ENCODE measurements at places on chromosomes 7 and 10.

DNA sequence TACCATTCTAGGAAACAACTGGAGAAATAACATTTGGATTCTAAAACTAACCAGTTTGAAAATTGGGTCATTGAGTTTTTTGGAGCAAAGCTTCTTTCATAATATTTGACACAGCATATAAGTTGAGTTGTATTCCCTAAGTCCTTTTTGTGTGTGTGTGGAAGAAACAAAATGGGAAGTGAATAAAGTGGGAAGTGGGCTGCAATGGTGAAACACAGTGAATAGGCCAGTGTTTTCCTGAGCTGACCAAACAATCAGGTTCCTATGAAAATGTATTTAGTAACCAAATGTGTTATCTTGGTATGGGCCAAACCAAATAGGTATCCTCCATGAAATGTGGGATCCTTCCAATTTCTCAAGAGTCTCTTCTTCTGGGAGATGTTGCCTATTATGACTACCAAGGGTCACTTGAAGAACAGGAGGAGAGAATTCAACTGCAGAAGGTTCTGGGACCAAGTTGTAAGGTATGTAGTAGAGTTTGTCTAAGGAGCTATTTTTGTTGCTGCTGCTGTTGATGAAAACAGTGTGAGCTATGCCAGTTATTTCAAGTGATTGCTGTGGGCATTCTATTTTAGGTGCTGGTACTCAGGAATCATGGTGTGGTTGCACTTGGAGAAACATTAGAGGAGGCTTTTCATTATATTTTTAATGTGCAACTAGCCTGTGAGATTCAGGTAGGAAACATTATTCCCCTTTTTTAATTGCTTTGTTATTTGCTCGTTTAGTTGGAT is 88.3 kb upstream of the MXI1 start:
- DNase-seq, result no peak

- peak; percentile 81 for DNase-seq
Observed at GRCh38 chr7:157690833-157691585, 354.2 kb downstream of the DNAJB6 start.

- no peak for DNase-seq
Observed at GRCh38 chr10:131419797-131420196, 108.3 kb upstream of the TCERG1L start.

GRCh38 chr10:10996966-10997620 is 20.6 kb upstream of the CELF2 start:
- DNase-seq, result no peak

GRCh38 chr7:150323682-150324372 is 482 bp upstream of the ACTR3C start:
- no peak for DNase-seq

DNA sequence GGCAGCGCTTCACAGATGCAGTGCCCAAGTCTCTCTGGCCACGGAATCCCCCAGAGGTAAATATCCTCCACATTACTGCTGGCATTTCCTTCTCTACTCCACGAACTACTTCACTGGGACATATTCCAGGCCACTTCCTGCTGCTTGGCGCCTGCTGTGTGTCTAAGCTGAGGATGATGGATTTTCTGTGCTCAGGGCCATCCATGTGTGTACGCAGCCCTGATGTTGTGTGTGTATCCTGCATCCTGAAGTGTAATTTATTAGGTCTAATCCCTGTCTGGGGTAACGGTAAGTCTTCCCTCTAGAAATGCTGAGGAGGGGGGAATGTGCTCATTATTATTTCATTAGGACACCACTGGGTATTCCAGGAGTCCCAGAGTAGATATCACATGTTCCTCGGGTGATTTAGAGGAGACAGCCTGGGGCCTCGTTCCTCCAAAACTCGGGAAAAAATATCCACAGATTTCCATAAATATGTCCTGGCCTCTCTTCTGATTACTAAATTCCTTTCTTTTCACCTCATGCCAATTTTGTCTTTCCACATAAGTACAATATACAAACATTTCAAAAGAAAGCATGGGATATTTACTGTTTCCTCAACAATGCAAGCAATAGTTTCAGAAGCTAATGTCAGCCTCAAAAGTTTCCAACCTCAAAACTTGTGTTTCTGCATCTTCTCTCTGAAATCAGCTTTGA is 25.5 kb upstream of the HABP2 start:
- DNase-seq, result no peak

DNA sequence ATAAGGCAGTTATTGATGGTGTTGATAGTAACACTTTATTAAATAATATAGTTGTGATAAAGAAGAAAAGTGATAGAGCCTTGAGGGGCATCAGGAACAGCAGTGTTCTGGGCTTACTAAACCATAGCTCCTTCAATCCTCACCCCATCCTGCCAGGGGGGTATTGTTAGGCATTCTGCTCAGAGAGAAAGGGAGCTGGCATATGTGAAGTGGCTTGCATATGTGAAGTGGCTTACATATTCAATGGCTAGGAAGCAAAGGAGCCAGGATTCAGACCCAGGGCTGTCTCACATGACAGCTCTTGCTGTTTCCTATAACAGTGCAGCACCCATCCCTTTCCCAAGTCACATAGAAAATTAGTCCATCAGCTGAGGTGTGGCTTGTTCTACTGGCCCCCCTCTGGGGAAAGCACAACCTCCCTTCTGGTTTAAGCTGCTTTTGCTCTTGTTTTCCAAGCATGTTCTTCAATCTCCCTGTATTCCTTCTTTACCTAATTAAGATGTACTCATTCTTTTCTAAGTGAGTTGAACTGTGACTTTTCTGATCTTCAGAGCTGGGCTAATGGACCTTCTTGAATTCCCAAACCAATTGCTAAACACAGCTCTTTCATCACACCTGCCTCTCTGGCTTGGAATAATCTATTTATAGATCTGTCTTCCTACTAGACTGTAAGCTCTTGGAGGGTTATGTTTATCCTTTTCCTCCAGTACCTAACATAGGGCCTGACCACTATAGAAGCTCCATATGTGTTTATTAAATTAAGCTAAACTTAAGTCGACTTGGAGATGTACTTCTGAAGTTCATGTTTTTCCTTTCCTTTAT is 108.7 kb upstream of the GLI3 start:
- DNase-seq, result no peak

GRCh38 chr10:73039635-73040034 is 57.0 kb downstream of the P4HA1 start:
- no peak for DNase-seq

GRCh38 chr7:69630292-69630691 is 32.0 kb downstream of the AUTS2 start:
- DNase-seq, result no peak

DNA sequence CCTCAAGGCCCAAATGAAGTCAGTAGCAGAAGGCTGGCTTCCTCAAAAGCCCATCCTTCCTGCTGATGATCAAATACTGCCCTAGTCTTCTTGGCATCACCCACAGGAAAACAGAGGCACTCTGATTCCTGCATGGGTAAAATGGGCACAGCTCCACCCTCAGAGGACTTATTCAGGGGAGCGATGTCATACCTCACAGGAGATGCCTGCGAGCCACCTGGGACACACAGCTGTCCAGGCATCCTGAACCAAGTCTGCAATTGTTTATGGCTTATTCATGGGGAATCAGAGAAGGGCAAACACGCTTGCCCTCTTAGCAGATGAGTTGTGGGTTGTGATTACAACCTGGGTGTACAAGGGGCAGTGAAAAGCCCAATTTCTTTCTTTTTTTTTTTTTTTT is 22.0 kb upstream of the LMTK2 start:
- DNase-seq, result no peak

- no peak for DNase-seq
Observed at GRCh38 chr10:58641095-58641531, 128.4 kb downstream of the BICC1 start.

GRCh38 chr7:25496476-25497368 is 268.4 kb upstream of the NPVF start:
- DNase-seq, result no peak

DNA sequence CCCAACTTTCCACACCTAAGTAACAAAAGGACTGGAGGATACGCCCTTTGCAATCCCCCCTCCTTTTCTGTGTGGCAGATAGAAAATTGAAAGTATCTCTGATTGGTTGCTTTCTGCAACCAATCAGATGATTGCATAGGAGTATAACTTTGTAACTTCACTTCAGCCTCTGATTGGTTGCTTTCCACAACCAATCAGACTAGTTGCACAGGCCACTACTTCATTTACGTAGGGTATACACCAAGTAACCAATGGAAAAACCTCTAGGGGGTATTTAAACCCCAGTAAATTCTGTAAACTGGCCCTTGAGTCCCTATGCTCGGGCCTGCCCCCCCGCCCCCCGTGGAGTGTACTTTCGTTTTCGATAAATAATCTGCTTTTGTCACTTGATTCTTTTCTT is 1080.4 kb downstream of the CNTNAP2 start:
- DNase-seq, result no peak

DNA sequence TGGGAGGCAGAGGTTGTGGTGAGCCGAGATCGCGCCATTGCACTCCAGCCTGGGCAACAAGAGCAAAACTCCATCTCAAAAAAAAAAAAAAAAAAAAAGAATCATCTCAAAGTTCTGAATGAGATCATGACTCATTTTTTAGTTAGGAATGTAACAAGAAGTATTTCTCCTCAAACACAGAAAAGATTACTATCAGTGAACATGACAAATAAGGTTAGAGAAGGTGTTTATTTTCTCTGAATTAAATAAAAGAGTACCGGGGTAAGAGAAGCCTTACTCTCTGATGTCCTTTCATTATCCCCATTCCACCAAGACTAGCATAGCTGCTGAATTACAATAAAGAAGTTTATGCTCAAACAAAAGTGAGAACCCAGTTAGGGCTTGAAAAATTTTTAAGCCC is 50.1 kb downstream of the IPMK start:
- DNase-seq, result no peak

DNA sequence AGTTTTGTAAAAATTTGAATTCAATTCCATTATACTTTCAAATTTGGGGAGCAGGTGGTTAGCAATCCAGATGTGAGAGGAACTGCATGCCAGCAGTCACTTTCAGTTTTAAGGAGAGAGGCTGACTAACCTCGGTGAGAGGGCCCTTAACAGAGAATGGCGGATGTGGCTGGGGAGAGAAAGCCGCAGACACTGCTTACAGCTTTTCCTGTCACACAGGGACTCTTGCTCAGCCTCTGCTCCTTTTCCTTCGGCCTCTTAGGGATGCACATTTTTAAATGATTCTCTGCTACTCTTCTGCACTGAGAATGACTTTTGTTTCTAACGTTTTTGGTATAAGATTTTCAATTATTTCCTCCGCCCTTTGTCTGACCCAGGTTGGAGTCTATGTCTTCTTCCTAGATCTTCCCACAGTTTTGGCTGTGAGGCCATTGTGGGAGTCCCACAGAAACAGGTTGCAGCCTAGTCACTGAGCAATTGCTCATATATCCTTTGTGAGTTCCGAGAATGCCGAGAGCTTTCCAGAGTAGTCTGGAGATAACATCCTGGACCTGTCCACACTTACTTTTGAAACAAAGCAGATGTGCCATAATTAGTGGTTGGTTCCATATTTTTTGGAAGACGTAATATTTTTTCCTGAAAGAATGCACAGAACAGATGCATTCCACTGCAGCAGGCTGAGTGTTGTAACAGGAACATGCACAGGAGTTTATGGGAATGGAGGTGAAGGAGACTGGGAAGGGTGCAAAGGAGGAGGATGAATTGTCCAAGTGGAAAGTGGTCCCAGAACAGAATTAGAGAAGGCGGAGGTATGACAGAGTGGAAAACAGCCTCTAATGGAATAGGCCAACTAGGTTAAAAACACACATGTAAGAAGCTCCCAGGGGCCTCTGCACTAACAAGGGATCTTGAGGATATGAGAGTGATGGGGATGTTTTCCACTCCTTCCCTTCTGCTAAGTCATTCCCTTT is 168.0 kb upstream of the ZNF32 start:
- DNase-seq, result no peak

DNA sequence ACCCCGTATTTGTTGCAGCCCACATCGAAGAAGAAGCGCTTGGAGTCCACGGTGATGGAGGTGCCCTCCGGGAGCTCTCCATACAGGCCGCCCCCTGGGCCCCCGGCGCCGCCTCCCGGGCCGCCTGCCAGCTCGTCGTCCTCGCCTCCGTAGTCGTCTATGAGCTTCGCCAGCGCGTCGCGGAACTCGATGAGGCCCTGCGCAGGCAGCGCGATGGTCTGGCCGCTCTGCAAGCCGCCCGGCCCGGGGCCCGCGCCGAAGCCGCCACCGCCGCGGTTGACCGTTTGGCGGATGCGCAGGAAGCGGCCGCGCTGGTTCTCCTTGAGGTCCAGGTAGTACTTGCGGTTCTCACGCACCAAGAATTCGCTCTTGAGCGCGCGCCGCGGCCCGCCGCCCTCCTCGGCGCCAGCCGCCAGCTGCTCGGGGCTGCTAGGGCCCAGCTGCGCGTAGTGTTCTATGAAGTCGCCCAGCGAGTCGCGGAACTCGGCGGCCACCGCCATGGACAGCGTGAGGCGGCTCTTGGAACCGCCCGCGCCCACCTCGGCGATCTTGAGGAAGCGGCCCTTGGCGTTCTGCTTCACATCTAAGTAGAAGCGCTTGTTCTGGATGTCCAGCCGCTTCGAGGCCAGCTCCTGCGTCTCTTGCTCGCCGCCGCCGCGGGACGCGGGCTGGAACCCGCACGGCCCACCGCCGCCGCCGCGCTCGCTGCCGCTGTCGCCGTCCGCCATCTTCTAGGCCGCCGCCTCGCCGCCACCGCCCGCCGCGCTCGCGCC is 523 bp downstream of the PURB start:
- peak; percentile 33 for DNase-seq
